ENCODE measurements at places on chromosomes 6 and 20.

GRCh38 chr6:30231067-30231466, 17.9 kb upstream of the TRIM26 start:
- DNase-seq, result no peak

DNA sequence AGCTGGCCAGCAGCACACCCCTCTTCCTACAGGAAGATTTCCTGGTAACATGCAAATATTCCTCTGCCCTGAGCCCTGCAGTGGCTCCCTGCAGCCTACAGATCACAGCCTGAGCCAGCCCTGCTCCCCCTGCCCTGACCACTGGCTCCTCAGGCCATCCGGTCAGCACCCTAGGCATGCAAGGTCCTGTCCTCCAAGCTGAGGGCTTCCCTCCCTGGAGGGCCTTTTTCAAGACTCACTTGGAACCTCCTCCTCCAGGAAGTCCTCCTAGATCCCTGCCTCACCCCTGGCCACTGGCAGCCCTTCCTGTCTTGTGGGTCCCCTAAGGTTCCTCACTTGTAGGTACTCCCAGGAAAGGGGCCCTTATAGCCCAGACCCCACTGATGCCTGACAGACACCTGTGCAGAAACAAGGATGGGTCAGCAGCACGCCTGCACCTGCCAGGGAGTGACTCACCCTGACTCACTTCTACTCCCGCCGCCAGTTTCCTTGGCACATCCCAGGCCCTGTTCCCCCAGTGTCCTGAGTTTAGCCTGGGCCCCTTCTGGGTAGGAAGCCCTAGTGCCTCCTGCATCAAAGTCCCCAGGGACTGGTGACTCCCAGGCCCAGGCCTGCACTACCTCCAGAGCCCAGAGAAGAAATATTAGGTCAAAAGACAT, 3.2 kb downstream of the SLC4A11 start:
- DNase-seq, result no peak

- no peak for DNase-seq
Observed at GRCh38 chr20:35344354-35344837, 52.2 kb upstream of the FAM83C start.

GRCh38 chr20:1328680-1329330, at the start of gene SDCBP2:
SDCBP2 (minus strand) TSS chr20:1329139; CDS start chr20:1320416, 8,723 bp downstream.
- DNase-seq, result no peak

- DNase-seq, result no peak
Observed at GRCh38 chr6:15817100-15817499, 154.3 kb upstream of the DTNBP1 start.

GRCh38 chr20:35002426-35003210, 47.0 kb downstream of the MYH7B start:
- DNase-seq, result no peak

- no peak for DNase-seq
Observed at GRCh38 chr6:126117251-126117650, 130.9 kb downstream of the TRMT11 start.

- DNase-seq, result no peak
Observed at GRCh38 chr6:17972074-17972952, 15.1 kb downstream of the KIF13A start.

GRCh38 chr6:167058261-167058660, 59.1 kb downstream of the CEP43 start:
- no peak for DNase-seq

- DNase-seq, result no peak
Observed at GRCh38 chr6:55734256-55734655, 141.1 kb downstream of the BMP5 start.

DNA sequence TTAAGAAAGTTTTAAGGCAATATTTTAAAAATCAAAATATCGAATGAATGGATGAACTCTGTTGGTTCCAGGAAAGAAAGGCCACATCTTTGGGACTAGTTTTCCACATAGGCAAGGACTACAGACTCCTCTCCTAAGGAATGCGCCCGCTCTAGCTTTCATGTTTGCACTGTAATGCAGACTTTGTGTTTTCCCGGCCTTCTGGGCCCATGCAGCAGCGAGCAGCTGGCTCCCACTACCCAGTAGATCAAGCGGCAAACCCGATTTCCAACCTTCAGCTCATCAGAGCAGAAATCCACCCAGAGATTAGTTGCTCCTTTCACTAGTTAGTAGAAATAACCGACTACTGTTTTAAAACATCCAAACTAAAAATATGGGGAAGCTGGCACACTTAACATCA, 27.7 kb downstream of the OVOL2 start:
- no peak for DNase-seq

DNA sequence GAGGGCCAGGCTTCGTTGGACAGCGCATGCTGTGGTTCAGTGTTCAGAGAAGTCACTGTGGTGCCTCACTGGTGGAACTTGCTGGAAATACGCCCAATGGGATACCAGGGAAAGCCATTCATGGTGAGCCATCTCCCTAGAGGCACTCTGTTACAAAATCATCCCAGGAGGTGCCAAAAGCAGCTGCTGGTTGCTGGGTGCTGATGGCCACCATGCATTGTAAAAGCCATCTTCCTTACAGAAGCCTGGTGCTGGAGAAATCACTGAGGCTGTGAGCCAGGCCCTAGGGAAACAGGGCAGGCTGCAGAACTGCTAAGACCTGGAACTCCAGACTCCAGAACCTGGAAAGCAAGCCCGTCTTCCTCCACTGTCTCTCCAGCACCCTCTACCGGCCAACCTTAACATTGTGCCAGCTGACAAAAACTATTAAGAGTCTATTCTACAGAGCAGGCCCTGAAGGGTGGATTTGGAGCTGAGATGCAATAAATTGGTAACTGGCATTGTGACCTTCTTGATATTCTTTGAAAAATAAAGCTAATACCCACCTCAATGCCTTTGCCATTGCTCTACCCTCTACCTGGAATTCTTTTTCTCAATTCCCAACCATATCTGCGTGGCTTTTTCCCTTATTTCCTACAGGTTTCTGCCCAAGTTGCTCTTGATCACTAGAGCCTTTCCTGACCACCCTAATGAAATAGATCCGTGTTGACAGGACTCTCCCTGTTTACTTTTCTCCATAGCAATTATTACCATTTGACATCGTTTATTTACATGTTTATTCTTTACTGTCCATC, 18.5 kb downstream of the SNRPB start:
- DNase-seq, result peak; percentile 62

GRCh38 chr6:149990661-149991471, 27.1 kb downstream of the ULBP1 start:
- DNase-seq, result no peak

DNA sequence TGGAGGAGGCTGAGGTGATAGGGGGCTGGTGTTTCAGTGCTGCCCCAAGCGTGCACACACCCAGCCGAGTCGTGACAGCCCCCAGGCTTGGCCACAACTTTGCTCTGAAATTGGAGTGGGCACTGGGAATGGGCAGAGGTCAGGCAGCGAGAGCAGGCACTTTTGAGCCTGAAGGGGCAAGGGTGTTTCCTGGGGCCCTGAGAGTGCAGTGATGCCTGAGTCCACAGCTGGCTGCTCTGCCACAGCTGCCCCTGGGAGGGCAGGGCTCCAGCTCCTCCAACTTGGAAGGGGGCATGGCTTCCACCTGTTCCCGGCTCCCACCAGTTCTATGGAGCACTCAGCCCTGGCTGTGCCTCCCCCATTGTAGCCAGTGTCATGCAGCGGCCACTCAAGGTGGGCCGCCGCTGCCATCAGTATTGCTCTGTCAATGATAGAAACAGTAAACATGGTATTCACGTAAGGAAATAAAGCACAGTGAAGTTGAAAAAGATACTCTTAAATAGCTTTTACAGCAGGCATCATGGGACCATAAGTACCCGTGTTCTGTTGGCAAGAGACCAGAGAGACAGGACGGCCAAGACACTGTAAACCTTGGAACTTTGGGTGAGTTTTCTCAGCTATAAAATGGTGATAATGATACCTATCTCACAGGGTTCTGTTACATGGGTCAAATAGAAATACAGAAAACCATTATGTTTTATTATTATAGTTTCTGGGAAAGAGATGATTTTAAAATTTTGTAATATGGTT, 108.9 kb downstream of the THEMIS start:
- DNase-seq, result no peak

DNA sequence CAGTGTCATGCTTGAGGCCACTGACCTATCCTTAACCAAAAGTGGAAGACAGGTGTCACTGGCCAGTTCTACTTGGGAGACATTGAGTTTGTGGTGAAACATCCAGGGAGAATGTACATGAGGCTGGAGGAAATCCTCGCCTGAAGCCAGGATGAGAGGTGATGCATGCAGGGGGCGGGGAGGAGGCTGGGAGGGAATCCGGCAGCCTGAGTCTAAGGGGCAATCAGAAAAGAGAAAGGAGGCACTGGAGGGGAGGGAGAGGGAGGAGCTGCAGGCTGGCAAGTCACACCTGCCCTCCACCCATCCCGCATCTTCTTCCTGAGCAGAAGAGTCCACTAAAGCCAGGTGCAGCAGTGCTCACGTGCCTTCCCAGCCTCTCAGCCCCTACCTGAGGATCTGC, 14.9 kb upstream of the DDO start:
- DNase-seq, result no peak

DNA sequence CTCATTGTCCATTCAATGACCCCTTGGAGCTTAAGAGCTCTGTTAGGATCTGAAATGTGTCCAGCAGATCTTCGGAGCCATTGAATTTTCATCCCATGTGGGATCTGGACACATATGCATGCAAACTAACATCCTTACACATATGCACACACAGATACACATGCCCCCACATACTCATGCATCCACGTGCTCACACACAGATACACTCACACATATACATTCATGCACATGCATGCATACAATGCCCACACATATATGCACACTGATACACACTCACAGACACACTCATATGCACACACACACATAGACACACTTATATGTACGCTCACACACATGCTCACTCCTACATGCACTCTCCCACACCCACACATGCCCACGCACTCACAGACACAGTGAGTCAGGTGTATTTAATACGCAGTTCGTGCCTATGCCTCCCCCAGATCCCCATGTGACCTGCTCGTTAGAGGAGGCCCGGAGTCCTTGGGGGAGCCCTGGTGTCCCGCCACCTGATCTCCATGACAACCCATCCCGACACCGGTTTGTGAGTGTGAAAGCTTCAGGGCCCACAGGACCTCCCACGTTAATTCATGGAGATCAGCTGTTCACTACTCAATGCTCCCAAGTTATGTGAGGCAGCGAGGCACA, 121.9 kb upstream of the SULF2 start:
- no peak for DNase-seq

DNA sequence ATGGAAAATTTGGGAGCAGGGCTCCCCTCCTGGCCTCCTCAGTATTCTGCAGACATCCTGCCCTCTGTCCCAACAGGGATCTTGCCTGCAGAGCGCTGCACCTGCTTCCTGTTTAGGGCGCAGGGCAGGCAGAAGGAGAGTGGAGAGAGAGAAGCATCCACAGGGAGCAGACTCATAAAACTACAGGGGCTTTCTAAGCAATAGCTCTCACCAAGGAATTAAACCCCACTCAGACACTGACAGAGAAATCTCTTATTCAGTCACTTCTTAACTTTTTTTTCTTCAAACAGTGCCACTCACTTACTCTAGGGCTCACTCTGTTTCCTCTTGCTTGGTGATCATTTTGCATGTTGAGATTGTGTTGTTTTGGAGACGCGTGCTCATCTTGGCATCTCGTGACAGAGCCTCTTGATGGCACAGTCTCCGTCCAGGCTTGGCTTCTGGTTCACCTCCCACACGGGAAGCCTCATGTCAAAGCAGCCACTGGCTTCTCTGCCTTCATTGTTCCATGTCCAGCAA, 153.1 kb upstream of the INSM1 start:
- DNase-seq, result no peak

GRCh38 chr6:42450477-42451332, 1.0 kb downstream of the TRERF1 start:
- no peak for DNase-seq

GRCh38 chr6:165987483-165988301, 180.0 kb downstream of the TBXT start:
- no peak for DNase-seq

DNA sequence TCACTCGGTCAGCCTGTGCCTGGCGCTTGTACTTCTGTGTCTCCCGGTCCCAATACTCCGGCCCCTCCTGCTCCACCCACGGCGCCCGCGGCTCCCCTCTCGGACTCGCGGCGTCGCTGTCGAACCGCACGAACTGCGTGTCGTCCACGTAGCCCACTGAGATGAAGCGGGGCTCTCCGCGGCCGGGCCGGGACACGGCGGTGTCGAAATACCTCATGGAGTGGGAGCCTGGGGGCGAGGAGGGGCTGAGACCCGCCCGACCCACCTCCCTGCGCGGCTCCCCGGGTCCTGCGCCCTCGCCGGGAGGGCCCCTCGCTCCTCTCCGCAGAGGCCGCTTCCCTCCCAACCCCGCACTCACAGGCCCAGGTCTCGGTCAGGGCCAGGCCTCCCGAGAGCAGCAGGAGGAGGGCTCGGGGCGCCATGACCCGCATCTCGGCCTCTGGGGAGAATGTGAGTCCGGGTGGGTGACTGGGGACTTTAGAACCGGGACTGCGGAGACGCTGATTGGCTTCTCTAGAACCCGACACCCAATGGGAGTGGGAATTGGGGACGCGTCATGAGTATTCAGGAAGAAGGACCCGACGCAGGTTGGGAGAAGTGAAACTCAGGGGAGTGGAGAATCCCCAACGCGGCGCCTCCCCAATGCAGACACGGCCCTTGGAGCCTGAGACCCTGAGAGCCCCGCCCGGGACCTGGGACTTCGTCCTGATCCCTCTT, at the start of gene HLA-C:
HLA-C (minus strand) TSS at position 452 of the 717 bp plus-strand sequence; CDS start at position 431, 21 bp downstream.
- DNase-seq, result peak; percentile 92

DNA sequence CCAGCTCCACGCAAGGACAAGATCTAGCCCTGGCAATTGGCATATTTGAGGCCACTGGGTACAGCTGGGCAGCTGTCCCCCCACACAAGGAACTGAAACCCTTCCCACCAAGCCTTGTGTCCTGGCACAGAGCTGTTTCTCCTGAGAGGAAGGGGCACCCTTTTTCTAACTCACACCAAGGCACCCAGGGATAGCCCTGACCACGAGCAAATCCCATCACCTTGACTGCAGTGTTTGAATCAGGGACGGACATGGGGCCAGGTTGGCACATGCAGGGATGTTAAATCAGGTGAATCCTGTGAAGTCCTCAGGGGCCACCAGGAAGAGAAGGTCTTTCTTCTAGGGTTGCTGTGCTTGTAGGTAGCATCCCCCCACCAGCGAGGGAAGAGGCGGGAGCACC, 246.6 kb downstream of the PREX1 start:
- DNase-seq, result no peak

GRCh38 chr6:127457456-127458064, 1.6 kb downstream of the KIAA0408 start:
- DNase-seq, result no peak

GRCh38 chr6:132919045-132919860, 104.9 kb downstream of the RPS12 start:
- no peak for DNase-seq

GRCh38 chr6:25428758-25429317, 149.7 kb downstream of the CARMIL1 start:
- no peak for DNase-seq

DNA sequence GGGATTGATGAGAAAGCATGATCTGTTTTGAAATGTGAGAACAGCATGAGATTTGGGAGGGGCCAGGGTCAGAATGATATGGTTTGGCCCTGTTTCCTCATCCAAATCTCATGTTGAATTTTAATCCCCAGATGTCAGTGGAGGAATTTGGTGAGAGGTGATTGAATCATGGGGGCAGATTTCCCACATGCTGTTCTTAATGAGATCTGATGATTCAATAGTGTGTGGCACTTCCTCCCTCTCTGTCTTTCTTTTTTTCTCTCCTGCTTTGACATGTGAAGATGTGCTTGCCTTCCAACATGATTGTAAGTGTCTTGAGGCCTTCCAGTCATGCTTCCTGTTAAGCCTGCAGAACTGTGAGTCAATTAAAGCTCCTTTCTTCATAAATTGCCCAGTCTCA, 1060.3 kb upstream of the CITED2 start:
- DNase-seq, result no peak
